ENCODE measurements at places on chromosomes 1 and 21.

DNA sequence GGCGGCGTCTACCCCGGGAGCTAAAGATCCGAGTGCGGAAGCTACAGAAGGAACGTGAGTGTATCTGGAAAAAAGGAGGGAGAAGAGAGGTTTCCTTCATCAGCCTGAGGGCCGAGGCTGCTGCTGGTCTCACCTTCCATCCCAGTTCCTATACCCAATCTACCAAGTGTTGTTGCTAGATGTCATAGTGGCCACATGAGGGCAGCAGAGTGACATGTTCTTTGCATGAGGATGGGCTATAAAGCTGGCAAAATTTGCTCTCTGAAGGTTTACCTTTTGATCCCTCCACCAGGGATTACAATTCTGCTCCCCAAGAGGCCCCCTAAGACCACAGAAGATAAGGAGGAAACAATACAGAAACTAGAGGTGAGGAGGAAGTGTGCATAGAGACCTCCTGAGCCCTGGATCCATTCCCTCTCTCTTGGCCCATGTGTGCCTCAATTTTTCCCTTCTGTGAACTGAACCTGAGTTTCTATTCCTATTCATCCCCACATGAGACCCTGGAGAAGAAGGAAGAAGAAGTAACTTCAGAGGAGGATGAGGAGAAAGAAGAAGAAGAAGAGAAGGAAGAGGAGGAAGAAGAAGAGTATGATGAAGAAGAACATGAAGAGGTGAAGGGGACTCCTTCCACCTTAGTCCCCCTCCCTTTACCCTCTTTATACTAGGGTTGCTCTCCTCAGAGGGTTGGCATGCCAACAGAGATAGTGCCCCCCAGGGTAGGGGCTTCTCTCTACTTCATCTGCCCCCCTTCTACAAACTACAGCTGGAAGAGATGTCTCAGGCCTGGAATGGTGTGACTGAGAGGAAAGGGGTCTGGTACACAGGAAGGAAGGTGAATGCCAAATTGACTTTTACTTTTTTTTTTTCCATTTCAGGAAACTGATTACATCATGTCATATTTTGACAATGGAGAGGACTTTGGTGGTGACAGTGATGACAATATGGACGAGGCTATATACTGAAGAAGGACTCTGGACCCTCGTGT is 13.3 kb downstream of the POLR3GL start:
- peak; percentile 89 for DNase-seq

- DNase-seq = no peak
These were observed 4.4 kb downstream of the F13B start for GRCh38 chr1:197062692-197063091.

GRCh38 chr1:14413819-14414490 is 184.5 kb upstream of the KAZN start:
- no peak for DNase-seq

DNA sequence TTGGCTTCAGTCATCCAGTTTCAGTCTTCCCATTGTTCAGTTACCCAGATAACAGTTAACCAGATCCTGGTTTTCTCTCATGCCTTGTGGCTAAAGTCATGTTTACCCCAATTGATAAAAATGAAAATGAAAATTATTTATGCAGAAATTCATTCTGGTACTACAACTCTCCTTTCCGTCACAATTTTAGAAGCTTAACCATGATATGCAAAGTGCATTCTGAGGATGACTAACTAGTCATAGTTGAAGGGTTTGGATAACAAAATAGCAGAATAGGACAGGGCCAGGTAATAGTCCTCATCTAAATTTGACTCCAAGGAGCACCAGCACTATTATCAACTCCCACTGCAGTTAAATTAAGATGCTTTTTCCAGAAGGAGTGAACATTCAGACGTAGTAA is 94.7 kb downstream of the NTMT2 start:
- DNase-seq = no peak

GRCh38 chr1:234111458-234112142 is 207.1 kb downstream of the SLC35F3 start:
- DNase-seq = no peak

DNA sequence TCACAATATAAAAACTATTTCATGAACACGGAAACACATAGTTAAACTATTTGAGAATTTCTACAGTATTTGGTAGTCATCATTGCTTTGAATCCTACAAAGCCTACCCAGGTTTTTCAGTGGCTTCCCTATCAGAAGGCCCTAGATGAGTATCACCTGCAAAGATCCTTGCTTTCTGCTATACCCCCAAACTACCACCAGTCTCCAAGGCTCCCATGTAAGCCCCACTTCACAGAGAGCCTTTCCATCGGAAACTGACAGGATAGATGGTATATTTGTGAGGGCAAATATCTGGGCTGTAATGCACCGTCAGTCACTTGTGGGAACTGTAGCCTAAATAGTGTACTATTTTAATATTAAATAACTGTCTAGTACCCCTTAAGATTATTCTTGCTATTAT is 674.3 kb downstream of the BRINP3 start:
- no peak for DNase-seq

GRCh38 chr1:46065405-46065804 is 67.0 kb downstream of the PIK3R3 start:
- no peak for DNase-seq
